Neural progenitor cell (in vitro differentiated cells): ENCODE measurements at places on chromosomes 6 and 20.

DNA sequence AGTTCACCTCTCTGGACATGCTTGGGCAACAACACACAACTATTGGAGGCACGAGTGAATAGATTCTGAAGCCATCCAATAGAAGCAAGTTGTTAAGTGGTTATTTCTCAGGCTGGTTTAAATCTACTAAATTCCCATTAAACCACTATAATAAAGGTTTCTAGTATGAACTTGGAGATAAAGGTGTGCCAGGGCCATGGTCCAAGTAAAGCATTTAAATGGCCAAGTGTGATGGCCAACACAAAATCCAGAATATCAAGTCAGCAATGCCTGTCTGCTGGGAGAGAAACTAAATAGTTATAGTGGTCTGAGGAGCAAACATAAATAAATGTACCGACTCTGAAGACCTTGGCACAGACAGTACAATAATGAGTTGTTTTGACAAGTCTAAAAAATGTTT is 294.3 kb upstream of the STXBP5 start:
- no peak for DNase-seq

- no peak for DNase-seq
These were observed 158.6 kb upstream of the PTPN1 start for GRCh38 chr20:50351541-50351940.

DNA sequence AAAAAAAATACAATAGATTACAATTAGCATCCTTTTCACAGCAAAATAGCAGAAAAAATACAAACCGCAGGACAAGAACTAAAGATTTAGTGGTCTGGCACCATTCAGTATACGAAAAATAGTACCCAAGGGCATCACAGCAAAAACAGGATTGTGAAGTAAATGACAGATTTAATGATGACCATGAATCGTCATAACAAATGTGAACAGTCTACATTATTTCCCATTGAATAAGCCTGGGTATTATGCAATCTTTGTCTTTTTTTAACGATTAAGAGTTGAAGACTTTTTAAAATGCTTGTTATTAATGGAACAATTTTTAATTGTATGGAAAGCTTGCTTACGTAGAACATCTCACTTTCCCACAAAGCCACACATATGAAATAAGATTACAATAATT is 432.8 kb downstream of the PKHD1 start:
- no peak for DNase-seq

- DNase-seq, result no peak
These were observed 120.9 kb downstream of the SYCP2 start for GRCh38 chr20:59812286-59813125.

- DNase-seq, result no peak
These were observed 18.2 kb upstream of the SASH1 start for GRCh38 chr6:148324297-148324985.

- DNase-seq, result no peak
These were observed 38.3 kb upstream of the ID1 start for GRCh38 chr20:31566658-31567379.

GRCh38 chr6:28896505-28897368 is 27.0 kb downstream of the TRIM27 start:
- DNase-seq, result peak; percentile 77

GRCh38 chr20:35134472-35134871 is 12.7 kb downstream of the EDEM2 start:
- DNase-seq, result no peak

- DNase-seq, result peak; percentile 47
These were observed 13.3 kb upstream of the CCN5 start for GRCh38 chr20:44701858-44702256.

GRCh38 chr6:38687043-38687353 is 15.9 kb downstream of the GLO1 start:
- no peak for DNase-seq

DNA sequence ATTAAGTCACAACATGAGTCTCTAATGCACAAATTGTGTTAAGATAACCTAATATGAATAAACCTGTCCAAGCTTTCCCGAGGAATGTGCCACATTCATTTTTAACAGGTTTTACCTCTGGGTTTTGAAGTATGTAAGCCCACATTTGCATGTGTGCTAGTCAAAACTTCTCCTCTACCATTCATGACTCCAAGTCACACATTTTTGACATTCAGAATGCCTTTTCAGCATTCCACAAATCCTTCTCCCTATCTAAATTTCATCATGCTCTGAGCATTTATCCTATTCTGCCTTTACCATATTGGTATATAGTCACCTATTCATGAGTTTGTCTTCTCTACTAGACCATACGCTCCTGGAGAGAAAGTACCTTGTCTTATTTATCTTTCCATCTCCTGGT is 56.5 kb downstream of the ADGRF5 start:
- DNase-seq, result no peak

DNA sequence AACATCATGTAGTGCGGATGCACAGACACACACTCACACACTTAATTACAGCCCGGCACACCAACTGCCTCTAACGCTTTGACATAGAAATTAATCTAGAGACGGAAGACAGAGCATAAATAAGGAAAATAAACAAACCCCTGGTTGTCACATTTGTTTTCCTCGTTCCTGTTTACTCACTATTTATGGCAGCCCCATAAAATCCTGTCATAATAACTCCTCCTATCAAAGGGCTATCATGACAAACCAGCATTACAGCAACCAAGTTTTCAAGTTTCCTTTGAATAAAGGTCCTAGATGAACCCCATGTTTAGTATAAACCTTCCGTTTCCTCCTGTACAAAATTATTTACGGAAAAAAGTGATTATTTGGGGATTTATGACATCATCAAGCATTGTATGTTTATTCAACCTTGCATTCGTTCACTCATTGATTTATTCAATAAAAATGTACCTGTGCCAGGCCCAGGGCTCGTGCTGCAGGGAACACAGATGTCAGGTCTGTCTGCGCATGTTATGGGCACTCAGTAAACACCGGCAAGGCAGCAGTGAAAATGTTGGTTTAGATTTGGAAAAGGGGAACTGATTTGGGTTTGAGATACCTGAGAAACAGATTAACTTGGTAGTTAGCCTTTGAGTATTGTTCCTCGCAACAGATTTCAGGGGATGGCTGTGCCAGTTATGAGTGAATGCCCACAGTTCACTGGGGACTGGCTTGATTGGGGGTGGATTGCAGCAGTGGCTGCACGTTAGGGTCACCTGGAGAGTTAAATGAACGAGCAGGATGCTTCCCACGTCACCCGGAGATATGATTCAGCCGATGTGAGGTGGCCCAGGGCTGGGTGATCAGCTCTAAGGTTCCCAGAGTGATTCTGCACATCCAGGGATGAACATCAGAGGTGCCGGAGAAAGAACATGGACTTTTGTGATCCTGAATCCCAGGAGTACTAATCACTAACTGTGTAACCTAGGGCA is 295.3 kb upstream of the FOXQ1 start:
- DNase-seq, result no peak

- DNase-seq, result no peak
These were observed 259.7 kb downstream of the RFPL4B start for GRCh38 chr6:112606656-112607435.

DNA sequence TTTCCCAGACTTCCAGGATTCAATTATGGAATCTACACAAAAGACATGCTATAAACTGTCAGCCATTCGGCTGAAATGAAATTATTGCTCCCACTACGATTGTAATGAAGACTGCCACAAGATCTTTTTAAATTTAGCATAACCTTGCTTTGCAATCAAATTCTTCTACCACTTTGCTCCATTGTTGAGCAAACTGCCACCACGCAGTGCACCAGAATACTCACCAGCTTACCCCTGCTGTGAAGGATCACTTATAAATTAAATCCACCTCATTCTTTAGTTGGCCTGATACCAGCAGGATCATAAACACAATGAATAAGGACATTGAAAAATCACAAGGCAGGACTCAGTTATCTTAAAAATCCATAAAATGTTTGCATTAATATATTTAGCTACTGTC is 151.8 kb upstream of the PRND start:
- DNase-seq, result peak; percentile 33

DNA sequence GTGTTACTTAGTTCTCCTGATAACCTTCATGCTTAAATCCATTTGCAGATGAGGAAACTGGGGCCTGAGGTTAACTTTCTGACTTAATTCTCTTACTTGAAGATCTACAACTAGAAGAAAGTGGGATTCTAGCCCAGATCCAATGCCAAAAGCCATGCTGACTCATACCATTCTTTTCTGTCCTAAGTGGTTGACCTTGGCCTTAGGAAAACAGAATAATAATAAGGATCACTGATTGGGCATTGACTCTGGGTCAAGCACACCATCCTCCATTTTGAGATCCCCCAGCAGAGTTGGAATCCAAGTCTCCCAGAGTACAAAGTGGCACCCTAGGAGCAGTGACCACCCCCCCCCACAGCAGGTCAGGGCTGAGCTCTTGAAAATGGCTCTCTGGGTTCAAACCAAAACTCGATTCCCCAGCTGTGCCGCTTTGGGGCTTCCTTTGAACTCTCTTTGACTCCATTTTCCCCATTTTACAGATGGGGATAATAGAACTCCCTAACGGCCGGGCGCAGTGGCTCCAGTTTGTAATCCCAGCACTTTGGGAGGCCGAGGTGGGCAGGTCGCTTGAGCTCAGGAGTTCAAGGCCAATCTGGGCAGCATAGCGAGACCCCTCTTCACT is 12.8 kb upstream of the ZNF217 start:
- DNase-seq, result no peak

DNA sequence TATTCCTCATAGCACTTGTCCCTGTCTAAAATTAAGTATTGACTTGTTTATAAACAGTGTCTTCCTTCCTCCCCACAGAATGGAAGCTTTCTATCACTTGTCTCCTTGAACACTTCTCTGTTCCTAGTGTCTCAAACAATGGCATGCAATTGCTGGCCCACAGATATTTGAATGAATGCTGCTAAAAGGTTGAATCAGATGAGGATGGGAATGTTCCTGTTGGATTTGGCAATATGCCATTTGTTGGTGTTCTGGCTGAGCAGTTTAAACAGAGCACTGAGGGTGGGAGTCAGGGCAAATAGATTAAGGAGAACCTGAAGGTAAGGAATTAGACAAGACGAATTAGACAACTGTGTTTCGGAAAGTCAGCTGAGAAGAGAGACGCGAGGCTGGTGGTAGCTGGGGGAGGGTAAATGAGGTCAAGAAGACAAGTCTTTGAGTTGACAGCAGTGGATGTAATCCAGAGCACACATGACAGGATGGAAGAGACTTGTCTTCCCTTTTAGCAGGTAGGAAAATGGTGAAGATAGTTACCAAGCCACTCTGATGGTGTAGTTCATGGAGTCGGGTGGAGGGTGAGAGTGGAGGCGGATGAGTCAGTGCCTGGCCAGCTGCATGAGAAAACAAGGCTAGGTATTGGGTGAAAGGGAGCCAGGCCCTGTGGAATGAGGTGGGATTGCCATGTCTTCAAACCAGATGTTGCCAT is 58.3 kb upstream of the GNRH2 start:
- DNase-seq, result no peak

DNA sequence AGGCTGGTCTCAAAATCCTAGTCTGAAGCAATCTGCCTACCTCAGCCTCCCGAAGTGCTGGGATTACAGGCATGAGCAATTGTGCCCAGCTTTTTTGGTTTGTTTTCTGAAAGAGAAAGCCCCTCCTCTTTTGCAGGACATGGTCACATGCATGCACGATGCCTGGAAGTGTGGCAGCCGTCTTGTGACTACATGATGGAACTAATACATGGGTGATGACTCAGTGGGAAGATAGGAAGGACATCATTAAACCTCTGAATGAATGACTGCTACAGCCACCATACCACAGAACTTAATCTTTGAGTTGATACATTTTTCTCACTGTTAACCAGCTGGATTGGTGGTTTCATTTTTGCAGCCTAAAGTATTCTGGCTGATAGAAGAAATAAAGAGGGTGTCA is 13.4 kb upstream of the CTNNBL1 start:
- DNase-seq, result no peak

- peak; percentile 84 for DNase-seq
These were observed 1.8 kb upstream of the SAMD5 start for GRCh38 chr6:147506704-147507114.

GRCh38 chr6:21971541-21971940 is 325.3 kb downstream of the PRL start:
- DNase-seq, result peak; percentile 42

GRCh38 chr6:5159162-5159561 is 74.0 kb downstream of the PPP1R3G start:
- DNase-seq, result no peak
